ENCODE measurements at places on chromosomes 7 and 10. TPM values are rescaled to one million over a fixed set of nuclear protein-coding genes. Genes with fewer than 3 reads are reported as not detected.

- no peak for DNase-seq
Observed at GRCh38 chr7:4189131-4189570, 492.9 kb upstream of the FOXK1 start.

- DNase-seq = no peak
Observed at GRCh38 chr7:108020585-108020984, 17.6 kb upstream of the LAMB1 start.

DNA sequence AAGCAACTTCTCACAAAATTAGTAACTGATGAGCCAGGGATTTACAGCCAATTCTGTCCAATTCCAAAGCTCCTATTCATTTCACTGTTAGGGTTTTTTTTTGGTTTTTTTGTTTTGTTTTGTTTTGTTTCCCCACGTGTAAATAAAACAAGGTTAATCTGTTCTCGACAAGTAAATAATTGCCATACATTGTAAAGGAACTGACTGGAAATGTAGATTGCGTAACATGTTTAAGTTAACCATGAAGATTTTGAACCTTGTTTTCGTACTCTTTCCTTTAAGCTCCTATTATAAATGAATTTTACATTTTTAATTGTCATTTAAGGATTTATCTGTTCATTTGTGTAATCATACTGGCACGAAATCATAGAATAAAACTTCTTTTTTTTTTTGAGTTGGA lies 42.0 kb upstream of the FOXP2 start:
- no peak for DNase-seq

DNA sequence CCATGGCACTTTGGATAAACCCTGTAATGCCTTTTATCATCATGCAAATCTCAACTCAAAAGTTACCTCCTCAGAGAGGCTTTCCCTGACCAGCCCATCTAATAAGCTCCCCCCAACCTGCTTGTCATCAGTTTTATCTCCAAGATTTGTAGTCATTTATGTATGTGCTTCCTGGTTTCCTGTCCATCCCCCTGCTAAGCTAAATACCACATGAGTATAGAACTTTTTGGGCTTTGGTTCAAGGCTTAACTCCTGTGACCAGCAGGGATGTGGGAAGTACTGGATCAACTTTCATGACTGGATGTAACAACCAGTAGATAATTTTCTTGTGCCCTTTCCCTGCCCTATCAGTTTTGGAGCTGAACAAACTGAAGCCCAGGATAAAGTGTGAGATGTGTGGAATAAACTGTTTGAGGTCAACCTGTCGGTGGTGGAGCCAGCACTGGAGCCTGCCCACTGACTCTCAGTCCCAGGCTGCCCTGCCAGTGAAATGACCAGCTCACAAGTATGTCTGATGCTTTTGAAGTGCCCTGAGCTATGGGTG lies 148.6 kb downstream of the CYP26A1 start:
- no peak for DNase-seq

DNA sequence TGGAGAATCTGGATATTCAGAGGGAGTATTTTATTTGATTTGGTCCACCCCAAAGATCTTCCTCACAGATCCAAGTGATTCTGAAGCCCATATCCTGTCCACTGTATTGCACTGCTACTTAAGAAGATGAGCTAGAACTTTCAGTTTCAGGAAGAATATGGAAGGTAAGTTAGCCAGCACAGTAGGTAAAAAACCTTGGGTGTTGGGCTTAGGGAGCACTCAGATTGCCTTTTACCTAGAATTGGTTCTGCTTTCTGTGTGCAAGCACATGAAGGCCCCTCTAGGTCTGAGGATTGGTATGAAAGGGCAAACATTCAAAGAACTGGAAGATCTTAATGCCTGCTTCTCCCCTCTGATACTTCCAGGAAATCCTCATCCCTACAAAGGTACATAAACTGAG lies 146.7 kb upstream of the COL1A2 start:
- no peak for DNase-seq

GRCh38 chr10:117170244-117170643 lies 27.0 kb upstream of the KCNK18 start:
- DNase-seq = no peak

GRCh38 chr7:149707448-149707886 lies 65.9 kb downstream of the ZNF467 start:
- DNase-seq = no peak

The RBM48 gene
- 13.2 TPM for total RNA-seq

The TAS2R3 gene
- 0.61 TPM for total RNA-seq

The ZPBP gene
- total RNA-seq = not detected

The SLC16A12 gene
- total RNA-seq = not detected

The FAM25A gene
- total RNA-seq = not detected
